ENCODE measurements at places on chromosomes 13 and 19.

DNA sequence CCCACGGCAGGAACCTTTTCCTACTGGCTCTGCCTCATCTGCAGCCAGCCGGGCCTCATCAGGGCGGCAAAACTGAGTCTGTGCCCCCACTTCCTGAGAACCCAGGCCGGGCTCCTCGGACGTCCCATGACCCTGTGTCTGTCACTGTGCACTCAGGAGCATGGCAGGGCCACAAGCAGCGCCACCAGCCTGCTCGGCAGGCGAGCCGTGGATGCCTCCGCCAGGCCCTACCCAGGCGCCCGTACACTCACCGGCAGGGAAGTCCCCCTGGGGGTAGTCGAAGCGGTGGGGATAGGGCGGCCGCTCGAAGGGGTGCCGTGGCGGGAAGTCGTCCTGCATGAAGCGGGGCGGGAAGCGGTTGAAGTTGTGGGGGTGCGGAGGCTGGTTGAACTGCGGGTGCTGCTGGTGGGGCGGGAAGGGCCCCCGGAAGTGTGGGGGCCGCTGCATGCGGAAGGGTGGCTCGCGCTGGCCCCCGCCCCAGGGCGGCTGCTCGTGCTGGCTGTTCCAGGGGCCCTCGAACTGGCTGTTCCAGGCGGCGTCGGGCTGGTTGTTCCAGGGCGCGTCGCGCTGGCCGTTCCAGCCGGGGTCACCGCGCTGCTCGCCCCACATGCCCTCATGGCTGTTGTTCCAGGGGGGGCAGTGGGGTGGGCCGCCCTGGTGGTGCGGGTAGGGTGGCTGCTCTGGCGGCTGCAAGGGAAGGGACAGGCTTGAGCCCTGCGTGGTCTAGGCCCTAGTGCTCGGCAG lies 17.1 kb downstream of the CHERP start:
- no peak for DNase-seq

DNA sequence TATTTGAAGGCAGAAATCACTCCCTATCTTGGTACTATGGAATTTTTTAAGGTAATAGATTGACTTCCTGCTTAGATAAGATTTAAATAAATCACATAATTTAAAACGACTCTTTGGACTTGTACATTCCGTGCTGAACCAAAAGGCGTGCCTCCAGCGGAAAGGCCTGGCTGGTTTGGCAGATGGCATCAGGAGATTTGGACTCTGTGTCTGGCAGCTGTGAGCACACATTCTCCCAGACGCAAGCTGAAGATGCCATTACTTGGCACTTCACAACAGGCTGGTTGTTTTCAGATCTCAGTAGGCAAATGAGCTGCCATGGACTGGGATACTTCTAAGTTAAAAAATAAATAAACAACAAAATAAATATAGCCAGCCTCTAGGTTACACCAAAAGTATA lies 104.5 kb upstream of the SLC15A1 start:
- DNase-seq: no peak

- DNase-seq: peak; percentile 88
These were observed 4.9 kb downstream of the ARHGEF1 start for GRCh38 chr19:41887711-41888382.

DNA sequence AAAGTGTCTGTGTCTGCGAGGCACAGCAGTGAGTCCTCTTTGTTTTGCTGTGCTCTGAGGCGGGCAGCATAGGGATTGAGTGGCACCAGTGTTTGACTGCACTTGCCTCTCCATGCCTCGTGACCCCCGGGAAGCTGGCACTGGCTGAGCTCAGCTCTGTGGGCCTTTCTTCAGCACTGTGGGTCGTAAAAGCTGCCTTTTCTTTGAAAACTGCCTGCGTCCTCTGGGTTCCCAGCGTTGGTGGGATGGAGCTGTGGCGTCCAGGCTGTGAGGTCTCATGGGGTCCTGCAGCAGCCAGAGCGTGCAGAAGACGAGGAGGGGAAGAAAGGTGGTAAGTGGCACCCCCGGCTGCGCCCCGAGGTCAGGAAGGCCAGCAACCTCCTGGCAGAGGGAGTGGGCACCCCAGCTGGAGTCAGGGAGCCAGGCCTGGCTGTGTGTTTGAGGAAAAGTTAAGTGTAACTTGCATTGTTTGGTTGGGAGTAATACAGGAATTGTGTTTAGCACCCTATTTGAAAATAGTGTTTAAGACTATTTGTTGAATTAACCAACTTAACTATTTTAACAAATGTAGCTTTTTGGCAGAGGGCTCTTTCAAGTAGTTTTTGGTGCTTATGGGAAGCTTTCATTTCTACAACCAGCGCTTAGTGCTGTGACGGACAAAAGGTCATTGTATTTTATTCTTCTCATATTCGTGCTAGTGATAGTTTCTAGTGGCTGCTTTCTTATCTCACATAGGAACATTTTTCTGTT lies 79.3 kb upstream of the TEX29 start:
- DNase-seq: no peak

GRCh38 chr13:99686157-99686572 lies 184.9 kb downstream of the TM9SF2 start:
- no peak for DNase-seq

- no peak for DNase-seq
These were observed 34.2 kb downstream of the SACS start for GRCh38 chr13:23399347-23399746.

GRCh38 chr19:22620401-22620800 lies 13.7 kb upstream of the ZNF492 start:
- DNase-seq: no peak

DNA sequence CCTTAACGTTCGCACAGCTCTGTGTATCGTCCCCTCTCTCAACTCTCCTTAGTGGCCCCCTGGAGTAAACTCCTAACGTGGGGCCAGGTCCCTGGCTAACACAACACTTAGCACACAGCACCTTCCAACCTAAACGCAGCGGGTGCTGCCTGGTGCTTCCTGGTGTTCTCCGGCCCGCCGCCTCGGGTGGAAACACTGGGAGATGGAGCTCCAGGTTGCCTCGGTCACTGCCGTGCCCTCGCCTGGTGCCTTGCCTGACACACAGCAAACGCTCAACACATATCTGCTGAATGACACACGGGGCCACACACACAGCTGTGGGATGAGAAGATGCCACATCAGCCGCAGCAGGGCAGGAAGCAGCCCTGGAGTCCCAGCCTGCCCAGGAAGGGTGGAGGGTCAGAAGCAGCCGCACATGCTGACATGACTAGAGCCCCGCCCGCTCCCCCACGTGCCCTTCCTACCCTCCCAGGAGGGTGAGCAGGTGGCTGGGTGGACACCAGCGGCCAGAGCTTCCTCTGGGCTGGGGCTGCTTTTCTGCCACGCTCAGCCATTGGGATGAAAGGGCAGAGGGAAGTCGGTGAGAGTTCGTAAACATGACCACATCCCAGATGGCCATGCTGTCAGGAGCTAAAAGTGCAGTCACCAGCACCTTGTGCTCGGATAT lies 6.6 kb downstream of the PEPD start:
- no peak for DNase-seq

DNA sequence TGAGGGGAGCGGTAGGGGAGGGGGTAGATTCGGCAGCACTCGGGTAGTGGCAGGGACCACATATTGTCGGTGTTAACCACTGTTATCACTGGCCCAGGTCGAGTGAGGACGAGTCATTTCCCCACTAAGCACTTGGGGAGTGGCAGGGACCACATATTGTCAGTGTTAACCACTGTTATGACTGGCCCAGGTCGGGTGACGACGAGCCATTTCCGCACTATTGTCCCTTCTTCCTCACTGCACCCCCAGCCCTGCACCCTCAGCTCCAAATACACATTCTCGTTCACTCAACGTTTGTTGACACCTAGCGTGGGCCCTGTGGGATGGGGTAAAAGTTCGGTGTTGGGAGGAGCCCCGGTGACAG lies 467 bp upstream of the CLN5 start:
- DNase-seq: peak; percentile 58

GRCh38 chr19:10027158-10027997 lies 14.1 kb downstream of the RDH8 start:
- DNase-seq: peak; percentile 65

DNA sequence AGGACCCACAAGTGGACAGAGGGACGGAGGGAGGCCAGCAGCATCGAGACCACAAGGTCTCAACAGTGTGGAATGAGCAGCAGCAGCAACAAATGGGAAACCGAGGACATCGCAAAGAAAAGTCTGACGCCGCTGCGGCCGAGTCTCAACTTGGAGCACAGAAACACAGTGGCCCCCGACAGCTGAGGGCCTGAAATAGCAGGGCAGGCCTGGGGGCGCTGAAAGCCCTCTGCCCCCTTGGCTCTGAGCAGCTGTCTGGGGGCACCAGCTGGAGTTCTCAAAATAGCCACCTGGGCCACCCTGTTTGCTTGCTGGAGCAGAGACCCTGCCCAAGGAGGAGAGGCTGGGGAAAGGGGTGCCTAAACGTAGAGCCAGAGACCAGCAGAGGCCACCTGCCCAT lies 5.9 kb upstream of the ISYNA1 start:
- no peak for DNase-seq

- no peak for DNase-seq
These were observed 10.9 kb downstream of the SLC46A3 start for GRCh38 chr13:28707629-28708427.

- DNase-seq: no peak
These were observed 27.6 kb downstream of the SLC6A16 start for GRCh38 chr19:49297403-49297802.

DNA sequence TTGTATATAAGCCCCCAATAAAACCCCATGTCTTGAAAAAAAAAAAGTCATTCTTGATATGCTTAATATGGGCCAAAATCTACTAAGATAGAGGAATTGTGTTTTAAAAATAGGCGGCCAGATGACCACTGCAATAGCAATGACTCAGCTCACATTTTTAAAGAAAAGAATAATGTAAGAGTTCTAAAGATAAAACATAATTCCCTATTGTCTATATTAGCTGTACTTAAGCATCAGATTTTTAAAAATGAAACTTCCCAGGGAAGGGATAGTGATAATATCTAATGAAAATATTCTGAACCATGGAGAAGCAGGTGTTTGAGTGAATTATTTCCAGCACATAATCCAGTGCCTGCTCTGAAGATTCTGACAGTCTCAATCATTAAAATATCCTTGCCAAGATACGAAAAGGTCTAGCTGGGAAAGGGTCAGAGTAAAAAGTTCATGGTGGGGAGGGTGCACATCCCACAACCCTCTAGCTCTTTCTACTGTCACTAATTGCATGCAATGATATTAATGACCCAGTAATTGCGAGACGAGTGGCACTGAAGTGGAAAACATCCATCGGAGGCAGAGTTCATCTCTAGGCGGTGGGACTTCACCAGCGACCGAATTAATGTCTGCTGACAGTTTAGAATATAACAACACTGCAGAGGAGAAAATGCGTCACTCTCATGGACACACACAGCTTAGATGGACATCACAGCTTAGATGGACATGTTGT lies 31.6 kb downstream of the EFNB2 start:
- DNase-seq: no peak

DNA sequence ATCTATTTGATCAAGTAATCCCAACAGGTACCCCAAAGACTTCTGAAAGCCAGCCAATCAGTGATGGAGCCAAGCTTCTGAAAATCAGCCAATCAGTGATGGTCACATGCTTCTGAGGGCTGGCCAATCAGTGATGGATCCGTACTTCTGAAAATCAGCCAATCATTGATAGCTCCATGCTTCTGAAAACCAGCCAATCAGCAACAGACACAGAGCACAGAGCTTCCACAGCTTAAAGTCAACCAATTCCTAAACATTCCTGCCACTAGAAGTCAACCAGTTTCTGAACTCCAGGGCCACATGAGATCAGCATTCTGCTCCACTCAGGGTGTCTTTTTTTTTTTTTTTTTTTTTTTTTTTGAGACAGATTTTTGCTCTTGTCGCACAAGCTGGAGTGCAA lies 8.2 kb upstream of the HSD17B14 start:
- DNase-seq: no peak

- no peak for DNase-seq
These were observed 30.3 kb downstream of the TDRD3 start for GRCh38 chr13:60427285-60427684.

- no peak for DNase-seq
These were observed 50.2 kb downstream of the PEPD start for GRCh38 chr19:33471111-33471996.

DNA sequence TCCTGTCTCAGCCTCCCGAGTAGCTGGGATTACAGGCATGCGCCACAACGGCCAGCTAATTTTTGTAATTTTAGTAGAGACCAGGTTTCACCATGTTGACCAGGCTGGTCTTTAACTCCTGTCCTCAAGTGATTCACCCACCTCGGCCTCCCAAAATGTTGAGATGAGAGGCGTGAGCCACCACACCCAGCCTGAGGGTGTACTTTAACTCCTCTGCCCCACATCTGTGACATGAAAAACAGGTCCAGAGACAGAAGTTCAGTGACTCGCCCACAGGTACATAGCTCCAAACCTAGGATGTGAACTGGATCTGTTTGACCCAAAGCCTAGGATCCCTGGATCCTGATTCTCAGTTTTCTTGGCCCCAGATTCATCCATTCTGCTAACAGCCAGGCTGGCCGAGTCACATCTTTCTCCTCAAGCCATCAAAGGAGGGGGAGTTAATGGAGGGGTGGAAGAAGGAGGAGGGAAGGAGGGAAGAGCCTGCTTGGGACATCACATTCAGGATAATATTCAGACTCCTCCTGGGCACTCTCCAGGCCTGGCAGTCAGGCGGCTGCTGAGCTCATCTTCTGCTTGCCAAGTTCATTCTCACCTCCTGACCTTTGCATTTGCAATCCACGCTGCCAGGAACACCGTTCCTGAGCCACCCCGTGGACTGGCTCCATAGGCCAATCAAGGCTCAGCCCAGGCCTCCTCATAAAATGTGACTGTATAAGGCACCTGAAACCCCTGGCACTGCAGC lies 3.1 kb downstream of the SPC24 start:
- DNase-seq: no peak

GRCh38 chr19:29866011-29866410 lies 54.2 kb downstream of the CCNE1 start:
- DNase-seq: no peak

DNA sequence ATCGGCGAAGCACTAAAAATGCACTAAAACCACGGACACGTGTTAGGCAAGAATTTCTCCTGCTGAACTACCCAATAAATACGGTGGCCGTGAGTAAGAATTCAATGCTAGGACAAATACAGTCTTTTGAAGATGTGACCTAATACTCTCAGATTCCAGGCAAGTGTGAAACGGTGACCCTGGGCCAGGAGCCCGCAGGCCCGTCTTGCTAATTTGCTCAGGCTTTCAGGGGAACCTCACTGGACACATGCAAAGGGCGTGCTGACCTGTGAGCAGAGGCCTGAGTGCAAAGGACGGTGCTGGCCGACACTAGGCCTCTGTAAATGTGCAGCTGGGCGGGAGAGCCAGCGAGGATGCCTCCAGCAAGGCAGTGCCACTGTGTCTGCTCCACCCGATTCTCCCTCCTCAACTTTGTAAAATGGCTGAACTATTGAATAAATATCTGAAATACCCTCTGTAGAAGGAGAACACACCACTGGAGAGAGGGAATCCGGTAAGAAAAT lies 70.1 kb downstream of the STK24 start:
- no peak for DNase-seq

GRCh38 chr13:78326633-78327032 lies 276.7 kb downstream of the POU4F1 start:
- no peak for DNase-seq

DNA sequence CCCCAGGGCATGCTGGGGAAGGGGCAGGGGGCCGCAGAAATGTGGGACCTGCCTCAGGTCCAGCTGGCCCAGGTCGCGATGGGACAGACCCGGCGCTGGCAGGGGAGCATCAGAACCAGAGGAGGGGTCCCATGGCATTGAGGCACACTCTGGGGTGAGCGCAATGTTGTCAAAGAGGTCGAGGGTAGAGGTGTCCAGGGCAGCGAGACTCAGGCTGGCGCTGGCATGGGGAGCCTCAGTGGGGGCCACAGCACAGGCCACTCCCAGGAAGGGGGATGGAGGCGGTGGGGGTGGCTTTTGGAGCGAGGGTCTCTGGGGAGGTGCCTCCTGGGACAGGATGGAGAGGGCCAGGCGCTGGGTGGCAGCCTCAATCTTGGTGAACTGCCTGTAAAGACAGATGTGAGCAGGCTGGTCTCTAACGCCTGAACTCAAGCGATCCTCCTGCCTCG lies 944 bp downstream of the C19orf85 start:
- DNase-seq: no peak

All from activated CD4-positive, alpha-beta T cell treated with anti-CD3 and anti-CD28 coated beads, Interleukin-2, amount 50 U/mL, for 4 hours (primary cell).